ENCODE measurements at places on chromosomes 1 and 21.

DNA sequence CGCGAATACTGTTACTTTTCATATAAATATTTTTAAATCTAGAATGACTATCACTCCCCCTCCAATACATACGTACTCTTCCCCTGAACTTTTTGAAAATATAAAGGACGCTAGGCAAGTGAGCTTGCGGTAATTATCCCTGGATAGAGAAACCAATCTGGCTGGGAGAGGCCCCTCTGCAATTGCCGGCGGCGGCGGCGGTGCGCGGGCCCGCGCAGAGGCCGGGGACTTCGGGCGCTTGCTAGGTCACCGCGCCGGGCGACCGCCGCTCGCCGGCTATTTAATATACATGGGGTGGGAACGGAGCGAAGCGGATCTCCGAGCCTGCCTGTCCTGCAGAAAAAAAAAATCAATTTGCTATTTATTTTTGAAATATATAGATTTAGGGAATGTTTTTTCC is 416.3 kb upstream of the ESRRG start:
- no peak for DNase-seq

DNA sequence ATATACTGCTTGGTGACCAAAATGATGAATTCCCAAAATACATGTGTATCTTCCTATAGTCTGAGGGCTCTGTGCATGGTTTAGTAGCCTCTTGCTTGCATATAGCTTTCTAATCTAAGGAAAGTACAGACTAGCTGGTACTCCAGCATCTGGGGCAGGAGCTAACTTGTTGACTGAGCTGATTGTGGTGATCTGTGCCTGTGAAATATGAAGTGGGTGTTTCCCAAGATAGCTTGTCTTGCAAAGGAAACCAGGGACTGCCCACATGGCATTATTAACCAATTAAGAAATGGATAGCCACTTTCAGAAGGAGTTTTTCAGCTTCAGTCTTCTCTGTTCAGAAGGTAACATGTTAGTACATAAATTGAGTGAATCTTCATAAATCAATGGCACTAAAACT is 219.8 kb downstream of the NEGR1 start:
- peak; percentile 5 for DNase-seq

- peak; percentile 97 for DNase-seq
Measured at GRCh38 chr1:174968750-174969244, 30.9 kb upstream of the CACYBP start.

DNA sequence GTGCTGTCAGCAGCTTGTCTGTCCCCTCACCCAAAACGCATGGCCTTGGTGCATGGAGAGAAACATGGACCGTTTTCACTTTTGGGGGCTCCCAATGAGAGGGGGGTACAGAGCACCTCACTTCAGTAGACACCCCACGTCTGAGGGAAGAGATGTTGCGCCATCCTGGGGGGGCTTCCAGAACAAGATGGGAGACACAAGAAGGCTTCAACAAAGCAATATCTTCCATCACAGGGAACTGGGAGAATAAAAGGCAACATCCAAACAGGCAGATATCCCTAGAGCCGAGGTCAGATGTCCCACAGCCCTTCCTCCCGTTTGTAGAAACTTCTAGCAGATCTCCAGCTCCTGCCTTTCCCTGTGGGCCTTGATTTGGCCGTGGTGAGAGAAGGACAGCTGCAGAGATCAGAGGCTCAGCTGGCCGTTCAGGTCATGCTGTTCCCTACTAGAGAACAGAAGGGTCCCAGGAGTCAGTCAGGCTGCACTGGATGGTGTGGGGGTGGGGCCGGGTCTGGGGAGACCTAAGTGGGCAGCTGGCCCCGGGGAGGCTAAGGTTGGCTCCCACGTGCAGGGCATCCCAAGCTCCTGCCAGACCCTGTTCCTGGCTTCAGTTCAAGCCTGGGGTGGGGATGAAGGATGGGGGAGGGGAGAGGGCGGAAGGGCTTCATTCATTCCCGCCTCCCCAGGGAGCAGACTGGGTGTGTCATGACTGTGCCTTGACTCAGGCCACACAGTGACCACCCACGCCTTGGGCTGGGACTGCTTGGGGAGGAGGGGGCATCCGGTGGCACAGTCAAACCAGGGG is 4.4 kb downstream of the PLOD1 start:
- DNase-seq: no peak

DNA sequence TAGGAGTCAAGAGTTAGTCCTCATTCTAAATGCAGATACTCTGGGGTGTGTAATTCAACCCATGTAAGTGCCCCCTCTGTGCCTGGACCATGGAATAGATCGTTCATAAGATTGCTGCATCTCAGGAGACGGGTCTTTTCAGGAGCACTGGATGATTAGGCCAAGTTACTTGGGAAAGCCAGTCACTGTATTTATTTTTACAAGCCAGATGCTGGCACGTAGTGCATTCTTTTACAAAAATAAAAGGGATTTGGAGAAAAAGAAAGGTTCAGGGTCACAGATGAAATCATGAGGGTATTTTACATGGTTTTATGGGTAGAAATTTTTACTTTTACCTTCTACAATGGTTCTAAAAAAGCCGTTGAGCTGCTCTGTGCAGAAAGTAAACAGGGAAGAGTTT is 102.6 kb upstream of the UBE2U start:
- no peak for DNase-seq

DNA sequence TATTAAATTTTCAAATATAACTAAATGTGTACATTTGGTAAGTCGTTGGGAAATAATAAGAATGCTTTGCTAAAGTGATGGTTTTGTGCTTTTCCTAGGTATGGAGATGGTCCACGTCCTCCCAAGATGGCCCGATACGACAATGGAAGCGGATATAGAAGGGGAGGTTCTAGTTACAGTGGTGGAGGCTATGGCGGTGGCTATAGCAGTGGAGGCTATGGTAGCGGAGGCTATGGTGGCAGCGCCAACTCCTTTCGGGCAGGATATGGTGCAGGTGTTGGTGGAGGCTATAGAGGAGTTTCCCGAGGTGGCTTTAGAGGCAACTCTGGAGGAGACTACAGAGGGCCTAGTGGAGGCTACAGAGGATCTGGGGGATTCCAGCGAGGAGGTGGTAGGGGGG is 47.8 kb downstream of the DHX9 start:
- no peak for DNase-seq

GRCh38 chr1:8693107-8693506 is 124.3 kb downstream of the RERE start:
- peak; percentile 26 for DNase-seq

DNA sequence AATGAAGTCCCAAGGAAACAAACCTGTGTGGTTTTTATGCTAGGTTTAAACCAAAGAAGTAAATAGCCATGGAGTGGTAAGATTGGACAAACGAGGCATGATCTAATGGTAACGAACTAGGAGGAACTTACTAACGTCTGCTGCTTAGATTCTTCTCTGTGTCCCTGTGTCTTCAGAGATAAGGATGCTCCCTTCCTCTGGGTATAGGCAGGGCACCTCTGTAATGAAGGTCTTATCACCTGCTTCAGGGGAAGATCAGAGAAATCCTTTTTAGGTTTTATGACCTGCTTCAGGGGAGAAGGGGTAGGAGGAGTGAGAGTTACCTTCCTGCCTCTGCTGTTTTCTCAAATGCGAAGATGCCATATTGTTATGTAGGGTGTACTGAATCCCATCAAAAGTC is 214.9 kb upstream of the L1TD1 start:
- no peak for DNase-seq

- peak; percentile 86 for DNase-seq
Measured at GRCh38 chr1:70034403-70034802, 171.0 kb downstream of the LRRC40 start.

- DNase-seq: no peak
Measured at GRCh38 chr1:54453022-54453421, 46.8 kb upstream of the SSBP3 start.

DNA sequence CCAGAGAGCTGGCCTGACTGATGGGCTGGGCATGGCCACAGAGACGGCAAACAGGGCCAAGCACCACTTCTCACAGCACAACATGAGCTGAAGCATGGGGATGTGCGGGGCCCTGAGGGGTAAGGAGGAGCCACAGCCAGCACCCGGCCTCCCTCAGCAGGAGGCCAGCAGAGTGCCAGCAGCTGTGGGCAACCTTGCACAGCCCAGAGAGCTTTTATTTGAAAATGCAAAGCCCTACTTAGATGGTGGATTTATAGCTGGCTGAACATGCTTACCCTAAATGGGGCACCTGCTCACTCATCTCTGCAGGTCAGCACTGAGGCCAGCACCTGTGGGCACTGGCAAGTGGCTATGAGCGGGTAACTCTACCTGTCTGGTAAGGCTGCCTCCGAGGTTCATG is 44.1 kb downstream of the SLC66A1 start:
- no peak for DNase-seq

- no peak for DNase-seq
Measured at GRCh38 chr1:15786581-15786980, 20.9 kb downstream of the UQCRHL start.

DNA sequence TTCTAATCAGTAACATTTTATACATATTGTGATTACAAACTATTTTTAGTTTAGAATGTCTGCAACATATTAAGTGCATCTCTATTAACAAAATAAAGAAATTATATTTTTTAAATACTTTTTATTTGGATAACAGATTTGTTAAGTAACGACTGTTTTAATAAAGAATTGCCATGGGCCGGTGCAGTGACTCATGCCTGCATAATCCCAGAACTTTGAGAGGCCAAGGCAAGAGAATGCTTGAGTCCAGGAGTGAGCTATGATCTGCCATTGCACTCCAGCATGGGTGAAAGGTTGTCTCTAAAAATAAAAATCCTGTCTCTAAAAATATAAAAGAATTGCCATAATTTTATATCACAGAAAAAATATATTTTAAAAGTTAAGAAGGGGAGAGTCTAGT is 4.1 kb downstream of the LRRIQ3 start:
- peak; percentile 63 for DNase-seq

GRCh38 chr1:119865627-119866026 is 30.7 kb downstream of the ADAM30 start:
- peak; percentile 92 for DNase-seq

DNA sequence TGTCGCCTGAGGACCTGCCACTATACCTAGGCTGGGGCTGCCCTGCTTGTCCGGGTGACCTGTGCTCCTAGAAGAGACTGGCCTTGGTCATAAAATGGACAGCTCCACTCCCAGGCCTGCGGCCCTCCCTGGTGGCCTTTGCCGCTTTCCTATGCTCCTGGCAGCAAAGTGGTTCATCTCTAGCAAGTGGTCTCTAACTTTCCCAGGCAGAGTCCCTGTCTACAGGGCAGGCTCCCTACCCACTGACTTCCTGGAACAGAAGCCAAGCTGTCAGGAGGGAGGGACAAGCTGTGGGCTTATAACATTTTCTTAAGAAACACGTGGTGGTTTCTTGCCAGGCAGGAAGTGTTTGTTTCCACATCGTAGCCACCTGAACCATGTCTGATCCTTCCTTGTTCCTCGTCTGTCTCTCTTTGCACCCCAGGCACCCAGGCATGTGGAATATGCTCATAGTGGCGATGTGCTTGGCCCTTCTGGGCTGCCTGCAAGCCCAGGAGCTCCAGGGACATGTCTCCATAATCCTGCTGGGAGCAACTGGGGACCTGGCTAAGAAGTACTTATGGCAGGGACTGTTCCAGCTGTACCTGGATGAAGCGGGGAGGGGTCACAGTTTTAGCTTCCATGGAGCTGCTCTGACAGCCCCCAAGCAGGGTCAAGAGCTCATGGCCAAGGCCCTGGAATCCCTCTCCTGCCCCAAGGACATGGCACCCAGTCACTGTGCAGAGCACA is 10.1 kb downstream of the H6PD start:
- DNase-seq: peak; percentile 72

DNA sequence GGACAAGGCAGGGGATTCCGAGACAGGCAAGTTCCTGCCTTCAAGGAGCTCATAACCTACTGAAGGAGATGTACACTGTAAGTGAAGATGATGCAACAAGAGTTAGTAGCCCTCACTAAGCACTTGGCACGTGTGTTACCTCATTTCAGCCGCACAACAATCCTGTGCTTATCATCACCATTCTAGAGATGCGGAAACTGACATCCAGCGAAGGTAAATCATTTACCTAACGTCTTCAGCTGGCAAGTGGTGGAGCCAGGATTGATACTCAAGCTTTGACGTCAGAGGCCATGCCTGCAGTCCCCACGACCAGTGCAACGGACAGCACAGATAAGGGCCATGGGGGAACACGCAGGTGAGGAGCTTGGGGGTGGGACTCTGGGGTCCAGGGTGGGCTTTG is 2.9 kb upstream of the UBXN10 start:
- DNase-seq: no peak

DNA sequence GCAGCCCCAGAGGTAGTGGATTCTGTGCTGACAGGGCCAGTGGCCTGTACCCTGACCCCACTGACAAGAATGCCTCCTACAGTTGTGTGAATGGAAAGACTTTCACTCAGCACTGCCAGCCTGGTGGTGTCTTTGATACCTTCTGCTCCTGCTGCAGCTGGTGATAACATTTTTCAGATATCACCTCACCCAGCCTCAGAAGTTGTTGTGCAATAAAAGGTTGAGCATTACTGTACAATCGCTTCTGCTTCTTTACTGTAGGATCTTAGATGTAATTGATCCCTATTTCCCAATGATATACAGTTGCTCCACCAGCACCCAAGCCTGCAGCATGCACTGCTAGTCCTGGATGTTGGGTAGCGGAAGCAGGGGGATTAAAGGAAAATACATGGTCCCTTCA is 4.8 kb upstream of the CHIA start:
- DNase-seq: no peak

DNA sequence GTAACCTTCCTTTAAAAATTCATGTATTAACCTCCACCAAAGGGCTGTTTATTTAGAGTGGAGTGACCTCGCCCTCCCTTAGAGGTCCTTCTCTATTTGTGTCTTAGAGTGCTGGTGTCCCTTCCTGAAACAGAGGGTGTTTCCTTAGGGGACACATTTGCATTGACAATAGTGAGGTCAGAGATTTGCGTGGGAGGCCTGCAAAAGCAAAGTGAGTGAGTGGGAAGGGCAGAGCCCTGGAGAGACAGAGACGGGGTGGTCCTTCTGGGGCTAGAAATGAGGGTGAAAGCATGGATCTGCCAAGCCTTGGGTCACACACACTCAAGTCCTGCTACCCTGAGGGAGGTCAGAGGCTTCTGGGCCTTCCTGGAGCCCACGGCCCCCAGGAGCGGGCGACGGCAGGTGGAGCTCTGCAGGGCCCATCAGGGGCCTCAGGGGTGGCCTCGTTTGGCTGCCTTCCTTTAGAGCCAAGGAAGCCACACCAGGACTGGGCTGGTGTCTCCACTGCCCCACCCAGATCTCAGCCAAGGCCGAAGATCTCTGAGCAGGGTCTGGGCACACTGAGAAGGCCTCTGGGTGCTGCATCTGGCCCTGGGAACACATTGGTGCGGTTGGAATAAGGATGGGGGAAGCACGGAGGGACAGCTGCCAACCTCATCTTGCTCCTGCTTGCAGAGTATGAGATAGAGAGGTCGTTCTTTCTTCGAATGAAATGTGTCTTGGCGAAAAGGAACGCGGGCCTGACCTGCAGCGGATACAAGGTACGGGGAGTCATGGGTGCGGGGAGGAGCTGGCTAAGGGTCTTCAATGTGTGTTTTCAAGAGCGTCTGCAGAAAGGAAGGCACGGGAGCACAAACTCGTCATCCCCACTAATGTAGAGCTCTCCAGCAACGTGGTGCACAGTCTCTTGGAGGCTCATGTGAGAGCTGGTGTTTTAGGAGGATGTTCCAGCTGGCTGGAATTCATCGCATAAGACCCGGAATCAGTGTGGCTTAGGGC is 23.8 kb downstream of the SIM2 start:
- DNase-seq: no peak

GRCh38 chr1:235998812-235999211 is 66.1 kb downstream of the NID1 start:
- DNase-seq: peak; percentile 64

Measured in iris pigment epithelial cell (primary cell).